ENCODE measurements at places on chromosomes 7 and 10. TPM values are rescaled to one million over a fixed set of nuclear protein-coding genes. Genes with fewer than 3 reads are reported as not detected.

DNA sequence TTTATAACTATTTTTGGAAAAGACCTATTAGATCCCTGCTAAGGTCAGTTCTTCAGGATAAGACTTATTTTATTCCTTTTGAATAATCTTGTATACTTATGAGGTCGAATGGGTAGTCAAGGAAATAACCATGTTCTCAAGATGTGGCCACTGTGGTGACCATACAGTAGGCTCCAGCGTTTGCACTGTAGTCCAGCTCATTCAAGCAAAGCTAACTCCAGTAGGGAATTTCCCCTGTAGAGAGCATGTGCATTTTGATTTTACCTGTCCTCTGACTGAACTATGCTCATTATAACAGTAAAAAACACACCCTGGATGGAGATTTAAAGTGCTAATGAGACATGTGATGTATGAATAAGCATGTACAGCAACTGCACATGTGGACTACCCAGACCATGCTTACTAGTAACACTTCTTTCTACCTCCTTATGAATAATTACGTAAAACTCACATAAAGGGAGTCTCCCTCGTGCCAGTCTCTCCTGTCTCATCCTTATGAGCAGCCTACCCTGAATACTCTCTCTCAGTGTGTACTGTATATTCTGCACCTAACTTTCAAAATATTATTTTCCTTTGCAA, 32.4 kb upstream of the SEMA3E start:
- no peak for DNase-seq
- no peak overlapping the region for H3K27ac ChIP-seq
- no peaks in the 10 kb centered on the region for H3K27me3 ChIP-seq
- no peak overlapping the region for H3K4me3 ChIP-seq
- no peaks in the 10 kb centered on the region for H3K4me1 ChIP-seq
- H3K36me3 ChIP-seq, result no peaks in the 10 kb centered on the region

DNA sequence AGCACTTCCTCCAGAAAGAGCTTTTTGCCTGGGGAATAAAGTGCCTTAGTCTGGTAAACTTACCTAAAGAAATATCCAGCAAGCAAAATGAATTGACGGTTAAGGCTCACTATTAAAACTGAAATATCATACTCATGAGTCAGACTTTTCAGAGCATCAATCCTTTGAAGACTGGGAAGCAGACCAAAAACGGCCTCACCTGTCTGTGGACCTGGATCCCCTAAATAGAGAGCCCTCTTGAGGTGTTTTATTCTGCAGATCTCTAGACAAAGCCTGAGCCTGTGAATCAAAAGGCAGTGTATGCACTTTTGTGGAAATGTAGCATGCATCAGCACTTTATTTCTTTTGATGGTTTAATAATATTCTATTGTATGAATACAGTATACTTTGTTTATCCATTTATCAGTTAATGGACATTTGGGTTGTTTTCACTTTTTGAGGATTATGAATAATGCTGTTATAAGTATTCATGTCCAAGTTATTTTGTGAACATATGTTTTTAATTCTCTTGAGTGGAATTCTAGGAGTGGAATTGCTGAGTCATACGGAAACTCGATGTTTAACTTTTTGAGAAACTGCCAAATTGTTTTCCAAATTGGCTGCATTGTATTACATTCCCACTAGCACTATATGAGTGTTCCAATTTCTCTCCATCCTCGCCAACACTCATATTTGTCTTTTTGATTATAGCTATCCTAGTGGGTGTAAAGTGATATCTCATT, 449.0 kb upstream of the IGFBP3 start:
- H3K27me3 ChIP-seq, result no peaks in the 10 kb centered on the region
- H3K4me1 ChIP-seq, result no peaks in the 10 kb centered on the region
- no peak for DNase-seq
- H3K27ac ChIP-seq, result no peak overlapping the region

GRCh38 chr7:131225619-131226513, 101.8 kb upstream of the MKLN1 start:
- no peak overlapping the region for H3K27ac ChIP-seq
- H3K36me3 ChIP-seq, result no peaks in the 10 kb centered on the region
- DNase-seq, result no peak
- no peaks in the 10 kb centered on the region for H3K4me1 ChIP-seq
- H3K4me3 ChIP-seq, result no peak overlapping the region
- H3K27me3 ChIP-seq, result no peaks in the 10 kb centered on the region

DNA sequence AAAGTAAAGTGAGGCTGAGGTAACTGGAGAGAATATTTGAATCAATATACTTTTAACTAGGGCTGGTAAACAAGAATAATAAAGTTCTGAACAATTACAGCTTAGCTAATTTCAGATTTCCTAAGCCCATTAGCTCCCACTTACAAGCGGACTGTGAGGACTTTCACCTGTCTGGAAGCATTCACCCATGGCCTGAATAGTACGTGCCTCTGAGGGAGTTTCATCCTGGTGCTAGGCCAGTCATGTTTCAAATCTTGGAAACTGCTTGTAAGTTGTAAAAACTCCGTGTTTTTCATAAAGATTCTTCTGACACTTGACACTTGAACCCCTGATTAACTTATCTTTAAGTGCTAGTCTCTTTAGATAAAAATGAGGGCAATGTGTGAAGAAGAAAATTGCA, 975.2 kb upstream of the GHITM start:
- H3K4me3 ChIP-seq, result no peak overlapping the region
- DNase-seq, result no peak
- H3K27me3 ChIP-seq, result no peaks in the 10 kb centered on the region
- H3K4me1 ChIP-seq, result no peaks in the 10 kb centered on the region
- H3K27ac ChIP-seq, result no peak overlapping the region

DNA sequence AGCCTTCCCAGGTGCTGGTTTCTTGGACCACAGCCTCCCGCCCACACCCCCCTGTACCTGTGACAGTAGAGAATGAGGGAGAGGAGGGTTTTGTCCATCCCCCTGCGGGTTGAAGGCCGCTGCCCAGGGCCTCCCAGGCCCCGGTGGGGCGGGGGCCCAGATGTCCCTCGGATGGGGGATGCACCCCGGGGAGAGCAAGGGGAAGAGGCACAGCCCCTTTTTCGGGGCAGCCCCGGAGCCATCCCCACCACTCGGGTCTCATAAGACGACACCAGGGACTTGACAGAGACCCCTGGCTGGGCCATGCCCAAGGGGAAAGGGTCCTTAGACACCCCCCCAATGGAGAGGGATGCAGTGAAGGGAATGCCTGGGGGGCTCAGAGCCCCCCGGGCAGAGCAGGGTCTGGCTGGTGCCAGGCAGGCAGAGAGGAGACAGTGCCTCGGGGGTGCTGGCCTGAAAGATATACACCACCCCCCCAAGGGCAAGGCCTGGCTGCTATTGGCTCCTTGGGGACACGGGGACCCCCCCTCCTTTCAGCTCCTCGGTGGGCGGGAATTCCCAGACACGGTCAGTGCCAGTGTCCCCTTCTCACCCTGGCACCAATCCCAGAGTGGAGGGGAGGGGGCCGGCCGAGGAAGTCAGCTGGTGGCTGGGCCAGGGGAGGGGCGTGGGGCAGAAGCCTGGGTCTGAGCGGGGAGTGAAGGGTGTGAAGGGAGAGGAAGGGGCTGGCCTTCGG, 3.7 kb upstream of the SPACDR start:
- H3K4me3 ChIP-seq, result no peak overlapping the region
- H3K27me3 ChIP-seq, result no peaks in the 10 kb centered on the region
- no peak overlapping the region for H3K27ac ChIP-seq
- peaks cover 60% of the 10 kb centered on the region for H3K36me3 ChIP-seq

DNA sequence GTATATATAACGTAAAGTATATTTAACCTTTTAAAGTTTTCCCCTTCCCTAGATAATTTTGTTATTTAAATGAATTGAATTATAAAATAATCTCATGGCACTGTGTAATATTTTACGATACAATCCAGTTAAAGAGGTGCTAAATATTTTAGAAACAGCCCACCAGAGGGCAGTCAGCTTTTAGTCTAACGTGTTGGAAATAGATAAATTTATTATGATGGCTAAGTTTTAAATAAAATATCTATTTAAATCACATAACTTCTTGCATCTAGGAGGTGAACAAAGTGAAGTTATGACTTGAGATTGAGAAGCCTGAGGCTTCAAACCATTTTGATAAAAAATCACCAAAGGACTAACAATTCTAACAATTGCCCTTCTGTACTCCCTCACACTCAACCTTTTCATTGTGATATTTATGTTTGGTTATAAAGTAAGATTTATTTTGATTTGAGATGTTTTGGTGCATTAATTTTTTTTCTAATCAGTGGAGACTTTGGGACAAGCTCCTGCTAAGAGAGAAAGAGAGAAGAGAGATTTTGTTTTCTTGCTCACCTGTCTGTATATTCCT, 171.5 kb upstream of the SP4 start:
- H3K4me3 ChIP-seq, result no peak overlapping the region
- no peak overlapping the region for H3K27ac ChIP-seq
- H3K36me3 ChIP-seq, result no peaks in the 10 kb centered on the region
- H3K27me3 ChIP-seq, result peaks cover 2% of the 10 kb centered on the region
- DNase-seq, result no peak

GRCh38 chr7:113120647-113121046, 2.3 kb upstream of the SMIM30 start:
- no peak for DNase-seq
- no peaks in the 10 kb centered on the region for H3K27me3 ChIP-seq
- peaks cover 3% of the 10 kb centered on the region for H3K4me1 ChIP-seq
- H3K36me3 ChIP-seq, result no peaks in the 10 kb centered on the region

GRCh38 chr7:36188906-36189305, 35.9 kb downstream of the EEPD1 start:
- H3K4me1 ChIP-seq, result no peaks in the 10 kb centered on the region
- DNase-seq, result no peak
- no peak overlapping the region for H3K4me3 ChIP-seq
- no peaks in the 10 kb centered on the region for H3K36me3 ChIP-seq
- H3K27me3 ChIP-seq, result no peaks in the 10 kb centered on the region

DNA sequence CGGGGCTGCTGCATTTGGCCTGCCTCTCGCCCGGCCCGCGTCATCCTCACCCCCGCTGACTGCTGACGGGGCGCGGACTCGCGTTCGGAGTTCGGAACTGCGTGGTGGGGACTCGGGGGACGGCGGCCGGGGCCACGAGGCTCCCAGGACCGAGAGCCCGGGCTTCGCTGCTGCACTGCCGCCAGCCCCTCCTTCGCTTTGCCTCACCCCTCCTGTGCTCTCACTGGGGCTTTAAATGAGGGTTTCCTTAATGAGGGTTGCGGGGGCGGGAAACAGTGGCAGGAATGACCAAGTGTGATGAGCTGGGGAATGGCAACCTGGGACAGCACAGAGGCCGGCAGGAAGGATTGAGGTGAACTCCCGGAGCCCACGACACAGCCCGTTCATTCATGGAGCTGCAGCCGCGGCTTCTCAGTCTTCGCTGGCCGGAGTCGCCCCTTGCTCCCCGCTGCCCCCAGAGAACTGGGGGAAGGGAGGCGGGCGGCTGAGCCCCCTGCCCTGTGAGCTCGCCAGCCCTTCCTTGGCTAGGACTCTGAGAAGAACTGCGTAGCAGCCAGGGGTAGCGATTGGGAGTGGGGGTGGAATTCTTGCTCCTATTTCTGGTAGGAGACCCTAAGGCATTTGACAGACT, 1.5 kb upstream of the LRRC4 start:
- H3K4me3 ChIP-seq, result peak overlapping the region; percentile 80
- peaks cover 4% of the 10 kb centered on the region for H3K36me3 ChIP-seq
- DNase-seq, result no peak
- peaks cover 5% of the 10 kb centered on the region for H3K4me1 ChIP-seq

DNA sequence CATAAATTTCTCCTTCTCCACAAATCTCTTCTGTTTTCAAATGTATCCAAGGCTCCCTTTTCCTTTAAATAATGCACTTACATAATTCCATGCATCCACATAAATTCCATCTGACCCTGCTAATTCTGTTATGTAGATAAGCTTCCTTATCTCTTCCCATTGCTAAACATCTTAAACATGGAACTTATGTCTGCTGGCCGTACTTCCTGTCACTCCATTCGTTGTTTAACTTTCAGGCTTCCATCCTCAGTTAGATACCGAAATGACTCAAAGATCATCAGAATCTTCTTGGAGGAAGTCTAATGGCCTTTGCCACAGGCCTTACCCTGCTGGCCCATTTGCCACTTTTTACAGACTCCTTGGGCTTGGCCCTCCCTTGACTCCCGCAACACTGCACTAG, 330.9 kb downstream of the GFRA1 start:
- no peaks in the 10 kb centered on the region for H3K27me3 ChIP-seq
- no peak overlapping the region for H3K4me3 ChIP-seq
- no peaks in the 10 kb centered on the region for H3K36me3 ChIP-seq
- H3K4me1 ChIP-seq, result no peaks in the 10 kb centered on the region
- DNase-seq, result no peak

GRCh38 chr10:57891201-57892006, 376.3 kb downstream of the IPMK start:
- H3K4me3 ChIP-seq, result no peak overlapping the region
- H3K4me1 ChIP-seq, result no peaks in the 10 kb centered on the region
- no peak for DNase-seq

DNA sequence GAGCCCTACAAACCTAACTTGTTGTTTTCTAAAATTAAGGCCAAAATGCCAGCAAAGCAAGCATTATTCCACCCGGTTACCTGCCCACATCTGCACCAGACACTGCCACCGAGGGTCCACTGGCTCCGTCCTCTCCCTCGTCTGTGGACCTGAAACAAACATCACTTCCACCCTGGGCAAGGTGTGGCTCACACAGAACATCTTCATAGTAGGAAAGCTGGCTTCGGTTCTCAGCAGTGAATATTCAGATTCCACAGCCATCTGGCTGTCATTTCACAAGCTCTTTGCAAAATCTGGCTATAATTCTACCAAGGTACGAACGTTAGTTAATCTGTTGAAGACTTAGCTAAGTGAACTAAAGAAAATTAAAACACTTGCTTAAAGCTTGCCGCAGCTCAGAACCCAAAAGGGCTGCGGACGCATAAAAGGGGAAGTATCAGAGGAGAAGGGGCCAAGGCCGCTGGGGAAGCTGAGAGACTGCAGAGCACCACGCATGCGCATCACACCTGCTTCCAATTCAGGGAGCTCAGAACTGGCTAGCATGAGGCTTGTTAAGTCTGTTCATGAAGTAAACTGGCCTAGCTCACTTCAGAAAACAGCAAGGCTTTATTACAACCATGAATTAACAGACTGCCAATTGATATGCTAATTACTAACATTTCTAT, 46.1 kb downstream of the PTPRN2 start:
- DNase-seq, result no peak
- no peaks in the 10 kb centered on the region for H3K36me3 ChIP-seq
- H3K27me3 ChIP-seq, result peaks cover 8% of the 10 kb centered on the region
- no peak overlapping the region for H3K4me3 ChIP-seq
- H3K4me1 ChIP-seq, result no peaks in the 10 kb centered on the region

GRCh38 chr10:107984581-107984980, 820.1 kb upstream of the SORCS1 start:
- no peaks in the 10 kb centered on the region for H3K27me3 ChIP-seq
- no peak overlapping the region for H3K4me3 ChIP-seq
- no peak overlapping the region for H3K27ac ChIP-seq
- no peaks in the 10 kb centered on the region for H3K36me3 ChIP-seq
- DNase-seq, result no peak

HUS1 gene
- 71.0 TPM for total RNA-seq

FOXI2 gene
- not detected for total RNA-seq

PBLD gene
- 3.4 TPM for total RNA-seq

All from T-cell (primary cell).